ENCODE measurements at places on chromosomes 7 and 10.

GRCh38 chr10:43692051-43692825, 43.6 kb upstream of the ZNF32 start:
- no peak for DNase-seq

- no peak for DNase-seq
Observed at GRCh38 chr7:27161214-27161720, 4.1 kb downstream of the HOXA9 start.

DNA sequence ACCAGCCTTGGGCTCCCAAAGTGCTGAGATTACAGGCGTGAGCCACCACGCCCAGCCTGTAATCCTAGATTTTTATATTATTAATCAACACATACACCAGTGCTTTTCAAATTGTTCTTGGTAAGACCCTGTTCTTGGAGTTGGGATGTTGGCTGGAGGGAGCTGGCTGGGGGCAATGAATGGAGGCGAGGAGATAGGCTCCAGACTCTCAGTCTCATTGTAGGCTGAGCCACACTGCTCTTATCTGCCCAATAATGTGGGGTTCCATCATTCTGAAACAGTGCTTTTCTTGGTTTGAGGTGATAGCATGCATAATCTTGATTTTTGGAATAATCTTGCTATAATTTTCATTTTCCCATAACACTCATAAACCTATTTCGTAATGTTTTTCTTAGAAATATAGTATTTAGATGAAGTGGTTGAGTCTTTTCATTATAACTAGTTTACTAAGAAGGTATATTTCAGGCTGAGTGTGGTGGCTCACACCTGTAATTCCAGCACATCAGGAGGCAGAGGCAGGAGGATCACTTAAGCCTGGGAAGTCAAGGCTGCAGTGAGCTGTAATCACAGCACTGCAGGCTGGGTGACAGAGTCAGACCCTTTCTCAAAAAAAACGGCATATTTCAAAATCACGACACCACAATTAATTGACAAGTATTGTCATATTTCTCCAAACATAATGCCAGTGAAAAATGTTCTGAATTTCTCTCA, 65.1 kb upstream of the LYZL2 start:
- no peak for DNase-seq

DNA sequence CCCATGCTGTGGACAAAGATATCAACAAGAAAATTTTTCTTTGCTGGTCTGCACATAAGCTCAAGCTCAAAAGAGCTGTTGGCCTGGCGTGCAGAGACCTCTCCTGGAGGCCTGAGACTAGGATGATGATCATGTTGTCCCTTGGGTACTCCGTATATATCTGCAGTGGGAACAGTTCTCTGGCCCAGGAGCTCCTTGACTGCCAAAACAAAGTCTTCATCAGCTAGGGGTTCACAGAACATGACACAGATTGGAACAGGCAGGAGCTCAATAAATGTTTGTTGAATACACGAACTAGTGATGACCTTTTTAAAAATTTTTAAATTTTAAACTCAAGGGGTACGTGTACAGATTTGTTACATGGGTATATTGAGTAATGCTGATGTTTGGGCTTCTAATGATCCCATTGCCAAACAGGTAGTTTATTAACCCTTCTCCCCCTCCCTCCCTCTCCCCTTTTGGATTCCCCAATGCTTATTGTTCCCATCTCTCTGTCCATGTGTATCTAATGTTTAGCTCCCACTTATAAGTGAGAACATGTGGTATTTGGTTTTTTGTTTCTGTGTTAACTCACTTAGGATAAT, 49.1 kb downstream of the ZNF783 start:
- no peak for DNase-seq

DNA sequence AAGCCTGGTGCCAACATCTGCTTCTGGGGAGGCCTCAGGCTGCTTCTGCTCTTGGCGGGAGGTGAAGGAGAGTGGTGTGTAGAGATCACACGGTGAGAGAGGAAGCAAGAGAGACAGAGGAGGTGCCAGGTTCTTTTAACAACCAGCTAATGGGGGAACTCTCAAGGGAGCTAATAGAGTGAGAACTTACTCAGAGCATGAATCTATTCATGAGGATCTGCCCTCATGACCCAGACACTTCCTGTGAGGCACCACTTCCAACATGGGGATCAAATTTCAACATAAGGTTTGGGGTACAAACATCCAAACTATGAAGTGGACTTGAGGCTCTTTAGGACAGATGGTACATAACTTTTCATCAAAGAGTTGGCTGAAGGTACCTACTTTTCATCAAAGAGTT, 5.1 kb upstream of the ZNF32 start:
- DNase-seq, result no peak

GRCh38 chr7:140322759-140323158, 75.6 kb downstream of the SLC37A3 start:
- no peak for DNase-seq

- DNase-seq, result no peak
Observed at GRCh38 chr7:34322841-34323240, 335.2 kb upstream of the NPSR1 start.

All from activated gamma-delta T cell treated with Interleukin-2 at 50 U/mL for 16 hours (primary cell).